ENCODE measurements at places on chromosomes 3 and 15. TPM values are rescaled to one million over a fixed set of nuclear protein-coding genes. Genes with fewer than 3 reads are reported as not detected.

DNA sequence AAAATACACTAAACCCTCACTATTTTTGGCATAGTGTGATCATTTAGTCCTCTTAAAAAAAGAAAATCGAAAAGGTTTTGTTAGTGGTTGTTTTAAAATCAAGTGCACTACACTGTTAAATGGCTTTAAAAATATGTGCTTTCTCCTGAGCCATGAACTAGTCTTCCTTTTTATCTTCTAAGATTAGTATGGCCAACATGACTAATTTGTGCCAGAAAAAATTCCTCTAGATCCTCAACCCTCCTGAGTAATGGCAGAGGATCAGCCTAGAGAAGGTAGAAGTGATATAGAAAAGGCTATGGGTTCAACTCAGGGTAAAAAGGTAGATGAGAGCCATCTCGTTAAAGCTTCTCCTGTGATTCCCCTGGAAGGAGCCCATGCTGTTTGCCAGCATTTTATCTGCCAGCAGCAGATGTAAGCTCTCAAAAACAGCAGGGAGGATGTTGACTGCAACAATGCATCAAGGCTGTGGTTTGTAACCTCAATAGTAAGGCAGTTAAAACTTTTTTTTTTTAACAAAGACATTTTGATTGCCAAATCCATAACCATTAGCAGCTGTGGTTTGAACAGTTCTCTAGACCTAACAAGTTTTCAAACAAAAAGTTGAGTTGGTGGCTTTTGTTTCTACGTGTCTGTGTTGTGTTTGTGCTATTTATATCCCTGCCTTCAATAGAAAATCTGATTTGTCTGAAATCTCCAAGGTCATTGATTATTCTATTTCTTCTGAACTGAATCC is 30.2 kb upstream of the ZNF609 start:
- H3K4me1 ChIP-seq = peaks cover 37% of the 10 kb centered on the region
- peaks cover 35% of the 10 kb centered on the region for H3K36me3 ChIP-seq
- H3K27me3 ChIP-seq = no peaks in the 10 kb centered on the region
- peak overlapping the region; percentile 90 for H3K27ac ChIP-seq
- H3K4me3 ChIP-seq = peak overlapping the region; percentile 31

- DNase-seq = no peak
- H3K27me3 ChIP-seq = peaks cover 2% of the 10 kb centered on the region
- H3K4me1 ChIP-seq = no peaks in the 10 kb centered on the region
- no peak overlapping the region for H3K27ac ChIP-seq
These were observed 66.0 kb downstream of the MAGI1 start for GRCh38 chr3:65972765-65973164.

DNA sequence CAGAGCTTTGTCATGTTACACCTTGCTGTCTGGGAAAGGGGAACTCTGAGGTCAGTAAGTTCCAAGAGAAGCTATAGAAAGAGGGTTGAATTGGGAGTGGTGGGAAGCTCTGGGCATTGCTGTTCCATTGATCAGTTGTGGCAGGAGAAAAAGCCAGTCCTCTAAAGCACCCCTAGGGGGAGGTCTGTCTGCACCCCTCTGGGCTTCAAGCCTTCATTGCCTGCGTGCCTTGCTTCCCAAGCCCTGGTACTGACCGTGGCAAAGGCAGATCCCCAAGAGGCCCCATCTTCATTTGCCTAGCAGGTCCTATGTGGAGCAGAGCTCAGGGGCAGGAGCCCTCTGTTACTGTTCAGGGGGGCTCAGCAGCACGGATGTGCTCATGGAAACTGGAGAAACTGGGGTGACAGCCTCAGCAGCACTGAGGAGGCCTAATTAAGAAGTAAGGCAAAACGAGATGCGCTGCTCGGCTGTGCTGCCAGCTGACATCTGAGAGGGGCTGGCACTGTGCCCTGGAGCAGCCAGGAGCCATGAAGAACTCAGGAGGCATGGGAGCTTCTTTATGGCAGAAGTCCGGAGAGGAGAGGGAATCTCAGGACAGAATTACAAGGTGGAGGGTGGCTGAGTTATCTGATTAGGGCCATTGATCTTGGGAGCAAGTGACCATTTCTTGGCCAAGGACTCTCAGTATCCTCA is 270.9 kb downstream of the RPLP1 start:
- H3K4me1 ChIP-seq = peaks cover 44% of the 10 kb centered on the region
- peaks cover 3% of the 10 kb centered on the region for H3K36me3 ChIP-seq
- no peak overlapping the region for H3K4me3 ChIP-seq
- DNase-seq = no peak

- H3K27me3 ChIP-seq = peaks cover 1% of the 10 kb centered on the region
- H3K4me3 ChIP-seq = no peak overlapping the region
- no peak for DNase-seq
- H3K4me1 ChIP-seq = peaks cover 70% of the 10 kb centered on the region
- no peak overlapping the region for H3K27ac ChIP-seq
These were observed 25.3 kb downstream of the LRIG1 start for GRCh38 chr3:66475386-66476020.

DNA sequence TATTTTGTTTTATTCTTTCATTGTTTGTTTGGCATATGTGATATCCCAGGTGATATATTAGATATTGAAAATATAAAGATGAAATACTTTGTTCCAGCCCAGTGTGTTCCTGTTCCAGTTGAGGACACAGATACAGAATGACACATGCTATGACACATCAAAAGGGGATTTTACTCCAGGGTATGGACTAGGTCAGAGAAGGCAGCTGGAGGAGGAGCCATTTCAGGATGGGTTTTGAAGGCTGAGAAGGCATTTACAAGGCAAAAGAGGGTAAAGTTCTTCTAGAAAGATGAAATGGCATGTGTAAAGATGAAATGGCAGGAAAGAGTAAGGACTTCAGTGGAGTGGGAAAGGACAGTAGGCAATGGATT is 163.8 kb downstream of the ZIC1 start:
- no peaks in the 10 kb centered on the region for H3K36me3 ChIP-seq
- no peak overlapping the region for H3K27ac ChIP-seq
- H3K27me3 ChIP-seq = no peaks in the 10 kb centered on the region
- DNase-seq = no peak
- no peak overlapping the region for H3K4me3 ChIP-seq
- no peaks in the 10 kb centered on the region for H3K4me1 ChIP-seq

DNA sequence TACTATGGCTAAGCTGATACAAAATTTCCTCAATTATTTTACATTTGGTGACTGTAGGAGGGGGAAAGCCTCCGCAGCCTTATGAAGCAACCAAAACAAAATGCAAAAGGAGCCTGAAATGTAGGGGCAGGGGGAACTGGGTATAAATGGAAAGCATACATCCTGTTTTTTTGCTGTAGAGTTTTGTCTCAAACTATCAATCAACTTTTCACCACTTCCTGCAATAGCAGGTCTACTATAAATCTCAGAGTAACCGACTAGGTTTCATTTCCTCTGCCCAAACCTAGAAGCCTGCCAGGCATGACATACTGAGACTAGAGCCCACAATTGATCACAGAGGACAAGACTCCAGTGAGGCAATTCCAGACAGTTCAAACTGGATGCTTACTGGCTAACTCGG is 91.3 kb downstream of the SHQ1 start:
- no peaks in the 10 kb centered on the region for H3K27me3 ChIP-seq
- H3K36me3 ChIP-seq = peaks cover 21% of the 10 kb centered on the region
- H3K4me1 ChIP-seq = peaks cover 33% of the 10 kb centered on the region
- H3K4me3 ChIP-seq = peak overlapping the region; percentile 54
- peak; percentile 62 for DNase-seq
- peak overlapping the region; percentile 93 for H3K27ac ChIP-seq

DNA sequence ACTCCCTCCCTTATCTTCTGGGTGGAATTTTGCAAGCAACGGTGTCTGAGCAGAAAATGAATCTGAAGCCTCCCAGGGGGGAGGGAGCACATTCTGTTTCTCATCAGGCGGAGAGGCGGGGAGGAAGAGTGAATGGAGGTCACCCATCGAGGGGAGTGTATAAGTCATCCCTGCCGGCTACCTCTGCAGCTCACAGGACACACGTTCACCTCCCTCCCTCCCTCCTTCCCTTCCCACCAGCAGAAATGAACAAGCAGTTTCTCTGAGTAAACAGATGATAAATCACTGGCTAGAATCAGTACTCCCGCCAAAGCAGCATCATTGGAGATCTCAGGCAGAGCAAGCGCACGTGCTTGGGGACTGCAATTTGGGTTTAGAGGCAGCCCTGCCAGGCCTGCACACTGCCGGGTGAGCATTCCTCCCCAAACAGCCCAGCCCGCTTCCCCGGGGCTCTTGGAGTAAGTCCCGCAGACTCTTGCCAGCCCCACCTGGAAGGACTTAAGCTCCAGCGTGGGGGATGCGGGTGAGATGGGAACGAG is 38.3 kb downstream of the CPN2 start:
- H3K4me3 ChIP-seq = peak overlapping the region; percentile 9
- H3K36me3 ChIP-seq = peaks cover 25% of the 10 kb centered on the region
- no peak overlapping the region for H3K27ac ChIP-seq
- H3K27me3 ChIP-seq = peaks cover 15% of the 10 kb centered on the region

DNA sequence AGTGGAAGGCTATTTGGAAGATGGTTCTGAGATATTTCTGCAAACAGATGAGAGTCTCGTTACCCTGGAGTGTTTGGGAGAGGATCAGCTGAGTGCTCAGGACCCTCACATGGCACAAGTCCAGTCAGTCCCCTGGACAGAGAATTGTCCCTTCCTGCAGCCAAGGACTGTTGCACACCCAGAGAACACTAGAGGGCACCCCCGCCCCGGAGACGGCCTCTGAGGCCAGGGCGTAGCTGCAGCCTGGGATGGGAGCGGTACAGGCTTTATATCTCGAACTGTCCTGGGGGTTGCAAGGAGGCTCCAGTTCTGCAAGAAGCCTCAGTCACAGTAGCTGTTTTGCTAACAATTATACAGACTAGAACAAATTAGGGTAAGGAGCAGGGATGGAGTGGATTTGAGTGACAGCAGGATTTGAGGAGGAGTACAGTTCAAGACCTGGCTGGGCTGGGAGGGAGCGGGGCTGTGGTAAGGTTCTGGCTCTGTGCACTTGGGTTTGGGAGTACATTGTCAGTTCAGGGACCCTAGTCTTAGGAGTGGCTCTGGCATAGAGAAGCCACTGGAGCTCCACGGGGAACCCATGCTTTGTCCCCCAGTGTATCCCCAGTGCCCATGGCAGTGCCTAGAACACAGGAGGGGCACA is 67.6 kb upstream of the HACD2 start:
- no peak overlapping the region for H3K4me3 ChIP-seq
- H3K27me3 ChIP-seq = no peaks in the 10 kb centered on the region
- H3K36me3 ChIP-seq = no peaks in the 10 kb centered on the region
- peak; percentile 28 for DNase-seq

GRCh38 chr15:76109046-76109445 is 49.3 kb downstream of the TMEM266 start:
- H3K4me1 ChIP-seq = no peaks in the 10 kb centered on the region
- H3K36me3 ChIP-seq = no peaks in the 10 kb centered on the region
- H3K27me3 ChIP-seq = peaks cover 16% of the 10 kb centered on the region
- no peak overlapping the region for H3K4me3 ChIP-seq
- H3K27ac ChIP-seq = no peak overlapping the region

GRCh38 chr3:143897576-143898295 is 49.5 kb upstream of the SLC9A9 start:
- H3K27me3 ChIP-seq = peaks cover 8% of the 10 kb centered on the region
- H3K4me3 ChIP-seq = no peak overlapping the region
- H3K36me3 ChIP-seq = no peaks in the 10 kb centered on the region
- no peaks in the 10 kb centered on the region for H3K4me1 ChIP-seq

DNA sequence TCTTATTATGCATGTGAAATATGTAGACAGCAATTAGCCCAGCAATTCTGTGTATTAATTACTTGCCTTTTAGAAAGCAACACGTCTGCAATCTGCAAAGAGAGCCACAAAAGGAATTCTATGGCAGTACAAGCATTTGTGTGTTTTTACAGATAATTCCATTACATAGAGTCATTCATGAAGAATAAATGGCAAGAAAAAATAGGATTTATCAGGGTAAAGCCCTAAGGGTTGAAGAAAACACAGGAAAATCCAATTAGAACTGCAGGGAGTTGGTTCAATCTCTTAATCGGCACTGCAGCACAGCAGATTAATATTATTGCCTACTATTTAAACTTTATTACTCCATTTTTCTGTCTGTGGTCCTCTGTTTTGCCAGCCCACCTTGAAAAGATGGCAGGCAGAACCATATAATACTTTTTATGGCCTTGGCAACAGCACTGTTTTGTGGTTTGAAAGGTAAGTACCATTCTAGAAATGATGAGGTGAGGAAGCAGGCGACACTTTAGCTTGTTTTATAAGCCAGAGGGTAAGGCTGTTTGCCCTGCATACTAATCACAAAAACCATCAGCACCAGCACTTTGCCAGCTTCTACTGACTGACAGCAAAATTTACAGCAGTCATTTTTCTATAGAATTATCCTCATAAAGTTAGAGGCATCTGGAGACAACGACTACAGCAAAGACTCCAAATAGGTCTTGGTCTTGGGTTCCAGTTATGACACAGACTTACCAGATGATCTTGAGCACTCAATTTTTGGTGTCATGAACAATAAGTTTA is 638.2 kb upstream of the NAALADL2 start:
- DNase-seq = no peak
- H3K4me1 ChIP-seq = peaks cover 7% of the 10 kb centered on the region
- no peak overlapping the region for H3K27ac ChIP-seq
- H3K36me3 ChIP-seq = no peaks in the 10 kb centered on the region
- no peaks in the 10 kb centered on the region for H3K27me3 ChIP-seq

GRCh38 chr3:155876037-155876436 is 5.6 kb downstream of the GMPS start:
- H3K36me3 ChIP-seq = peaks cover 12% of the 10 kb centered on the region
- no peaks in the 10 kb centered on the region for H3K27me3 ChIP-seq
- no peak for DNase-seq
- peaks cover 58% of the 10 kb centered on the region for H3K4me1 ChIP-seq
- H3K4me3 ChIP-seq = no peak overlapping the region

- peaks cover 60% of the 10 kb centered on the region for H3K36me3 ChIP-seq
- H3K4me3 ChIP-seq = no peak overlapping the region
- DNase-seq = no peak
- H3K4me1 ChIP-seq = peaks cover 23% of the 10 kb centered on the region
- peak overlapping the region; percentile 66 for H3K27ac ChIP-seq
- no peaks in the 10 kb centered on the region for H3K27me3 ChIP-seq
These were observed 50.1 kb downstream of the LYSMD4 start for GRCh38 chr15:99683000-99683670.

DNA sequence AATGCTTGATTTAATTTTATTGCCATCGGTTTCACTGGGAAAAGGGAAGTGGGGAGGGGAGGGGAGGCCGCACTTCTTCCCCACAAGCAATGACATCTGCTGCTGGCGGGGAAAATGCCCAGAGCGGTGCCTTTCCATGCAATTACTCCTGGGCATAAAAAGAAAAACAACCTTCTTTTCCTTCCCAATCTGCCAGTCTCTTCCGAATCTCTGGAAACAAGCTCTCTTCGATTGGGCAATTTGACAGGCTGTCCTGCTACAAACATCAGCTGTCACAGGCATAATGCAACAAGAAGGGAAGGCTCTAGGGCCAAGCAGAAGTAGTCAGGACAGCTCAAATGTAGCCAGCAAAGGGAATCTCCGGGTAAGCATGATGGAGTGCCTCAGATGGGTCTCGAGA is 93.4 kb upstream of the STRIT1 start:
- no peaks in the 10 kb centered on the region for H3K27me3 ChIP-seq
- H3K4me3 ChIP-seq = no peak overlapping the region
- no peak overlapping the region for H3K27ac ChIP-seq

The MME gene
- total RNA-seq = not detected

The TM4SF18 gene
- not detected for total RNA-seq

The PIERCE2 gene
- not detected for total RNA-seq

The RBMS3 gene
- 0.38 TPM for total RNA-seq
